AG09309 (cell line): ENCODE measurements at places on chromosomes 7 and 10.
A peak's percentile ranks its signal among the peaks of the same experiment; 100 is the strongest.

- DNase-seq: no peak
Measured at GRCh38 chr10:28558923-28559508, 26.1 kb downstream of the WAC start.

DNA sequence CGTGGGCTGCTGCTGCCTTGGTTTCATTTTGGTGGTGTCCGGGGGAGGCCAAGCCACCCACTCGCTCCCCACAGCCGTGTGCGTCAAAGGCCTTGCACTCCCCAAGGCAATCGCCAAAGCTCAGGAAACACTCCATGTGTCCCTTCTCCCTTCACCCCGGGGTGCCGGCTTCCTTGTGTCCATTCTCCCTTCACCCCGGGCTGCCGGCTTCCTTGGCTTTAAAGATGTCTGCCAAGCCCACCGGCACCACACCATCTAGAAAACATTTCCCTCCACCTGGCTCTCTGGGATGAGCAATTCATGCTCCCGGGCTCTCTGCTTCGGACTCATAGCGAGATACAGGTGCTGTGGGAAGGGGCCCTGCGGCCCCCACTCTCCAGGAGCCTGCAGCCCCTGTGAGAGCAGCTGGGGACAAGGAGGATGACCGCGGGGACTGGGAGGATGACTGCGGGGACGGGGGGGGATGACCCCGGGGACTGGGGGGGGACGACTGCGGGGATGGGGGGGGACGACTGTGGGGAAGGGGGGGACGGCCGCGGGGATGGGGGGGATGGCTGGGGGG lies 322.1 kb downstream of the DNAJB6 start:
- no peak for DNase-seq

DNA sequence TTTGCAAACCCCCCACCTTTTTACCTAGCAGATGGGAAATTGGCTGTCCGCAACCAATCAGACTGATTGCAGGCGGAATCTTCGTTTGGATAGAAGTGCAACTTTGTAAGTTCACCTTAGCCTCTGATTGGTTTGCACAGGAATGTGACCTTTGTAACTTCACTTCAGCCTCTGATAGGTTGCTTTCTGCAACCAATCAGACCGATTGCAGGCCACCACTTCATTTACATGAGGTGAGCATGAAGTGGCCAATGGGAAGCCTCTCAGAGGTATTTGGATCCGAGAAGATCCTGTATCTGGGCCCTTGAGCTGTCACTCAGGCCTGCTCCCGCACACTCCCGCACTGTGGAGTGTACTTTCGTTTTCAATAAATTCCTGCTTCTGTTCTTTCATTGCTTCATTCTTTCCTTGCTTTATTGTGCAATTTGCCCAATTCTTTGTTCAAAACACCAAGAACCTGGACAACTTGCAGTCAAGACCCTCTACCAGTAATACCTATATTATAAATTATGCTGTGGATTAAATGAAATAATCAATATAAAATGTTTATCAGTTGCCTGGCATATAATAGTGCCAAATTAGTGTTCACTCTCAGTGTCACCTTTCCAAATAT lies 491.4 kb downstream of the PLXNA4 start:
- DNase-seq: no peak

DNA sequence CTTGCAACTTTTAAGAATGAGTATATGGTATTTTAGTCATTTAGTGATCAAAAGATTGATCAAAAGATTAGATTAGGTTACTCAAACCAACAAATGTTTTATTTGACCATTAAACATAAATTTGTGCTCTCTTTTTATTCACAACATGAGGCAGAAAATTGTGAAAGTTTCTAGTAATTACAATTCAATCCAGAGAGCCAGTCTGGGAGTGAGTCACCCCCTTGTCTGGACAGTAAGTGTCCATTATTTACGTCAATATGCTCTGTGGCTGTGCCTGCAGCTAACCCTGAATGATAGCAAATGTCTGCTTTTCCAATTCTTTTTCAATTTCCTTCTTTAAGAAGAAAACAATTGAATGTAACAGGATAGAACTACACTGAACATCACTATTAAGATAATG lies 27.9 kb downstream of the GNG11 start:
- DNase-seq: peak; percentile 74

- DNase-seq: no peak
Measured at GRCh38 chr7:109984729-109985128, 1106.2 kb upstream of the LRRN3 start.

- DNase-seq: no peak
Measured at GRCh38 chr7:83119026-83119382, 43.7 kb downstream of the PCLO start.

GRCh38 chr10:12380999-12381398 lies 31.7 kb downstream of the CAMK1D start:
- no peak for DNase-seq

GRCh38 chr10:61903221-61903927 lies 1.9 kb downstream of the ARID5B start:
- DNase-seq: no peak

DNA sequence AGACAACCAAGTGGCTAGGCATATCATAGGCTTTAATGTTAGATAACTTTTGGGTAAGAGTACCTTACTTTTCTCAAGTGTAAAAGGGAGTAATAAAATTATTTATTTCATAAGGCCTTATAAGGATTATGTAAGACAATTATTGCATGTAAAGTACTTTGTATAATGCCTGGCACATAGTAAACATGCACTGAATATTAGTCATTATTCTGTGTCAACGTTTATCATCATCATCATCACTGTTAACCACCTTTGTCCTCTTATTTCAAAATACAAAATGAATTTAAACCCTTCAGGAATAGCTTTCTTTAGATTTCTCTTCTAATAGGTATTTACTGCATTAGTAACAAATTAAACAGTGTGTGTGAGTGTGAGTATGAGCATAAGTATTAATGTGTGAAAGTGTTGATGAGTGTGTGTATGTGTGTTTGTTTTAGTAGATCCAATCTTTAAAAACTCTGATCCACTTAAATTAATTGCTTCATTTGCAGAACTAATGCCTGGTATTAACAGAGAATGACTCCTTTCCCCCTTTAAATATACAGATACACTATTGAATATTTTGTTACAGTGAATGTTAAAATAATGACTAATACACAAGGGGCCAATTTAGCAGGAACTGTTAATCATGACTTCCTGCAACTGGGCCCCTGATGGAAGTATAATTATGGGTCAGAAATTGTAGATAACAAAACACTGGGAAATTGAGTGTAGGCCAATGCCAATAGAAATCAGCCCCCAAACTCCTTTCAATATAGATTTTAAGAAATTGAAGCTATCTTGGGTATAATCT lies 213.3 kb upstream of the FZD8 start:
- no peak for DNase-seq

DNA sequence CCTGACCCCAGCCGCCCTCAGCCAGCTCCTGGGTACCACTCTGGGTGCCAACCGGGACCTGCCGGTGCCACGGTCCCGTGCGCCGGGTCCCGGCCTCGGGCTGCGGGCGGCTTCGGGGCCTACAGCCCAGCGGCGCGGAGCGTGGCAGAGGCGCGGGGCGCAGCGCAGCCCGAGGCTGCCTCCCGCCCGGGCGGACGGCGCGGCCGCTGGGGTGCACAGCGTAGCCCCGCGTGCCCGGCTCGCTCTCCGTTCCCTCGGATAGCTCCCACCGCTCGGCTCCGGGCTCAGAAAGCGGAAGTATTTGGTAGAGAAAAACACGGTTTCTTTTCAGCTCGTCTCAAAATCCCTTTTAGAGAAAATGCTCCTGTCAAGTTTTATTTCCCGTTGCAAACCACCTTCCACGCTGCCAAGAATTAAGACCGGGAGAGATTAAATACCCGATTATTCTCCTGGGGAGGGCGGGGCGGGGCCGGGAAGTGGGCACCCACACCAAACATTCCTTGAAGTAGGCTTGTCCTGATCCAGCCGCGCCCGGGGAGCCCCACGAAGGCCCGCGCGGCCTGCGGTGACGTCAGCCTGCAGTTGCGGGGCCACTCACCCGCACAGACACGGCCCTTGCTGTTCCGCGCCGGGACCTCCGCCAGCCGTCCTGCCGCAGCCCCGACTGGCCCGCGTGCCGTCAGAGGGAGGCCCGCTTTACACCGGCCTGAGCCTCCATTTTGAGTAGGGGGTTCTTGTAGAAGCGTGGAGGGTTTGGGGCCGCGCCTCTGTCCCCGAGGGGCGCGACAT lies 7.2 kb downstream of the HOXA13 start:
- DNase-seq: no peak

GRCh38 chr7:155839461-155839860 lies 27.2 kb upstream of the SHH start:
- no peak for DNase-seq

DNA sequence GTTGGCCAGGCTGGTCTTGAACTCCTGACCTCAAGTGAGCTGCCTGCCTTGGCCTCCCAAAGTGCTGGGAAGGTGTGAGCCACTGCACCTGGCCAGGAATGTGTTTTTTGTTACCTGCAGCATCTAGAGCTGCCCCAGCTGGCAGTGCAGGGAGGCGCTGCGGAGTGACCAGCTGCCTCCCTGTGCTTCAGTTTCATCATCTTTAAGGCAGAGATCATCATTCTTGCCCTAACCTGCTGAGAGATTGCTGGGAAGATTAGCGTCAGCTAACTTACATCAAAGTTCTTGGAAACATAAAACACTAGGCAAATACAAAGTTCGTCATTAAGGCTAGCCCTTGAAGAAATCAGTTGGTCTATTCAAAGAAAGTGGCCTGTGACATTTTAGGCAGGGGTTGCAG lies 2.3 kb downstream of the ZNF282 start:
- DNase-seq: no peak

- peak; percentile 32 for DNase-seq
Measured at GRCh38 chr10:68301790-68302502, 29.9 kb upstream of the HNRNPH3 start.

DNA sequence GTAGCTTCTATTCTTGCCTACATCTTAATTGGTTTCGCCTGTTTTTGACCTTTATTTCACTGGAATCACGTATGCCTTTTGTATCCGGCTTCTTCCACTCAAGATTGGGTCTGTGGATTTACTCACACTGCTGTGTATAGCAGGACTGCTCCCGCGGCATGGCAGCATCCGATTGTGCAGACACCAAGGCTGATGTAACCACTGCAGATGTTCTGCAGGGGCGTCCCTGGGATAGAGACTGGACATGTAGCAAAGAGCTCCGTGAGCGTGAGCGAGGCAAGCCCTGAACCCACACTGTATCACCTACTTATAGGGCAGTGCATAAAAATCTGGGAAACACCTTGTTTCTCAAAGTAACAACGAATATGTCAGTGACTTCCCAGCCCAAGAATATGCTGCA lies 11.4 kb upstream of the IDI2 start:
- DNase-seq: no peak

DNA sequence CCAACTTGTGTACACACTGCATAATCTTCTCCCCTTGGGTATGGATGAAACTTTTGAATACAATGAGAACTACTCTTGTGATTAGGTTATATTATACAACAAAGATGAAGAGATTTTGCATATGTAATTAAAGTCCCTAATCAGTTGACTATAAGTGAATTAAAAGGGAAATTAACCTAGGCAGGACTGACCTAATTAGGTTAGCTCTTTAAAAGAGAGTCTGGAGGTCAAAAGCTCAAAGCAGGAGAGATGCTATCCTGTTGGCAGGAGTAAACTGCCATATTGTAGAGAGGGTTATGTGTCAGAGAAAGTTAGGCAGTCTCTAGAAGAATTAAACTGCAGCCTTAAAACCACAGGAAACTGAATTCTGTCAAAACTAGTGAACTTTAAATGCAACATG lies 29.4 kb downstream of the HGF start:
- DNase-seq: no peak

DNA sequence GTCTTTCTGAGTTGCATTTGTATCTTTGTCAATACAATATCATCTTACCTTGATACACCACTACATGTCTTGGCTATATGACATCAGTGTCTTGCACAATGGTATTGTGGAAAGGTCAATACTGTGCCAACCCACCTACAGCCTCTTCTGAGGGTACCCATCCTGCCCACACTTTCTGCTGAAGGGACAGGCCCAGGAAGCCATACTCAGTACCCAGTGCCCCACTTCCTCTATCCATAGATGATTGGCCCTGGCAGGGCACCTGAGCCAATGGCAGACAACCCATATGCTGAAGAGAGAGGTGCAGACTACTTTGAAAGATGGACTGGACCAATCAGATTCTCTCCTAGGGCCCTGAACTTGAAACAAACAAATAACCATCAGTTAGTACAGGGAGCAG lies 152.0 kb upstream of the ADO start:
- no peak for DNase-seq

DNA sequence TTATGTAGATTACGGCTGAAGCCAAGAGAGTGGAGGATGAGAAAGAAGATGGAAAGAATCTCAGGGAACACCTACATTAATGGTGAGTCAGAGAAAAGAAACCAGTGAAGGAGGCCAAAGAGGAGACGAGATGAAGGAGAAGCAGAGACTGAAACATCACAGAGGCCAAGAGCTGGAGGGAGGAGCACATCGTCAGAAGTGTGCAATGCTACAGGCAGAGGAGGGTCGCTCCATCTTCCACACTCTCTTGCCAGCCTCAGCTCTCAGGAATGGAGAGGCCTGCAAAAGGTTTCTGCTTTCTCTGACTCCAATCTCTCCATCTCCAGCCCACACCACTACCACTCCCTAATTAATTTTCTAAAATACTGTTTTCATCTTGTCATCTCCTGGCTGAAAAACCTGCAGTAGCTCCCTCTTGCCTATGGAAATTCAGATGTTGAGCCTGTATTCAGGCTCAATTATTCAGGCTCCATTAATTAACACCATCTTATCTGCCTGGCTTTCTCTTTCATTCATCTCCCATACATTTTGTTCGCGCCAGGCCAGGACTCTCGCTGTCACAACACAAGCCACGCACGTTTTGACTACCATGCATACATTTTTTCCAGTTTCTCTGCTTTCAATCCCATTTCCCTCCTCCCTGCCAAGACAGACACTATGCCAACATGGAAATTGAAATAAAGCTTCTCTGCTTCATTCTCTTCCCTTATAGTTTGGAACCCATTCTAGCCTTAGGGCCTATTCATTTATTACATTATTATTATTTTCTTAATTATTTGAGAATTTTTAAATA lies 165.8 kb downstream of the INHBA start:
- no peak for DNase-seq

- no peak for DNase-seq
Measured at GRCh38 chr7:30745261-30745941, 6.5 kb upstream of the INMT start.

DNA sequence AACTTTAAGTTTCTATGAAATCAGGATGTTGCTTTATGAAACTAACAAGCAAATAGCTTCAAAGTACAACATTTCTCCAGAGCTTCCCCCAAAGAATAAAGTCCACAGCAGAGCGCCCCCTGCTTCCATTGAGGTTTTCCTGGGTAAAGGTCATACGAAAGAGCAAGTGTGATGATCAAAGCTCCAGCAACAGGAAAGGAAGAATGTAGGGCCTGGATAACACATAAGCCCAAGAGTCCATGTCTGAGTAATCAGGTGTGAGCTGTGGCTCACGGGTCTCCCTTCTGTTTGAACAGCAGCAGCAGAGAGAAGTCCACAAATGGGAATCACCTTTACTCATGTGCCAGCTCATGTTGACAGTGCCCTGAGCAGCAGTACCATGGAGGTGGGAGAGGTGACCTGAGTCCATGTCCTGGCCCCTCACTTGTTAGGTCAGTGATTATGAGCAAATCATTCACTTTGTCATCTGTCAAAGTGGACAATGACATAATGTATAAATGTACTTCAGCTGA lies 50.5 kb downstream of the MRPL32 start:
- DNase-seq: no peak
